ENCODE measurements at places on chromosomes 3 and 15.

DNA sequence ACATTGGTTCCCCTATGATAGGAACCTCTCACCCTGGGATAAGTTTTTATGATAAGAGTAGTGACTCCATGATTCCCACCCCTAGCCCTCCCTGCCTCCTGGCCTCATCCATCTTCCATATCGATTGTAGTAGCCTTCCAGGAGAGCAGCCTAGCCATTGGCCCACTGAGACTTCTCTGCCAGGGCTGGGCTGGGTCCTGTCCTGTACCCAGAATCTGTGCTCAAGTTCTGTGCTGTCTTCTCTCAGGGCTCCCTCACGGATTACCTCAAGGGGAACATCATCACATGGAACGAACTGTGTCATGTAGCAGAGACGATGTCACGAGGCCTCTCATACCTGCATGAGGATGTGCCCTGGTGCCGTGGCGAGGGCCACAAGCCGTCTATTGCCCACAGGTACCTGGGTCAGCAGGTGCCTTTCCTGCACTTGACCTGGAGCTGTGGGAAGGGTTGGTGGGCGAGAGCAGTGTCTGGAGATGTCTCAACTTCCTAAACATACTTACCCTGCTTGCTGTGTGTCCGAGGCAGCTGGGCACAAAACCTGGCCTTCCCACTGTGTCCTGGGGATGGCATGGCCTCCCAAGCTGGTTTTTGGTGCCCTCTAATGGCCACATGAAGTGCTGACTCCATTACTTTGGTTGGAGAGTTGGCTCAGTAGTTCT lies 16.6 kb upstream of the EXOG start:
- no peak for DNase-seq

- no peak for DNase-seq
Observed at GRCh38 chr15:91465696-91466095, 365.6 kb downstream of the SV2B start.

DNA sequence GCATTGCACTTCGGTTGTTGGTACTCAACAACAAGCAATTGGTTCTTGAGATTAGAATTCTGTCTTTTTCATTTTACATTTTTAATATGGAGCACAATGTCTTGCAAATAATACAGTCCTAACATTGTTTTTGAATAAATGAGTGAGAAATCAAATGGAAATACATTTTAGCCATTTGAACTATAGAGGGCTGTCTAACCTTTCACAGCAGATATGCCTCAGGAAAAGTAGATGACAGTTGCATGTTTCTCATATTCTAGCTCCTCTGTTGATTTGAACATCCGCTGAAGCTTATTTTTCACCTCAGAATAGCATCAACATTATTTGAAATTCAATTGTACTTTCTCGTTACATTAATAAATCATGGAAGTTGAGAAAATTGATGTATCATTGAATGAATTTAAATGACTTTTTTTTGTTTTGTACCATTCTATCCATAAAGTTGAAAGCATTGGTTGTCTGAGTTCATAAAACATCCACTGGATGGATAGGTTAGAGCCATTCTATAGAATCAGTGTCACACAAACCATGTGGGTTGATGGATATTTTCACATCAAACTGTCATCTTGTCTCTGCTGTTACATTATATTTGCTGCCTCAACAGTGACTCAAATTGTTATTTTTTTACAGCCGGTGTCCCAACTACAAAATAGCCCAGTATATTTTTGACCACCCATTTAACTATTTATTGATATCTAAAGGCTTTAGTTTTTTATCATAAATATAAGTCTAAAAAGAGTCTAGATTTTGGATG lies 928.3 kb downstream of the NSUN3 start:
- DNase-seq, result no peak

DNA sequence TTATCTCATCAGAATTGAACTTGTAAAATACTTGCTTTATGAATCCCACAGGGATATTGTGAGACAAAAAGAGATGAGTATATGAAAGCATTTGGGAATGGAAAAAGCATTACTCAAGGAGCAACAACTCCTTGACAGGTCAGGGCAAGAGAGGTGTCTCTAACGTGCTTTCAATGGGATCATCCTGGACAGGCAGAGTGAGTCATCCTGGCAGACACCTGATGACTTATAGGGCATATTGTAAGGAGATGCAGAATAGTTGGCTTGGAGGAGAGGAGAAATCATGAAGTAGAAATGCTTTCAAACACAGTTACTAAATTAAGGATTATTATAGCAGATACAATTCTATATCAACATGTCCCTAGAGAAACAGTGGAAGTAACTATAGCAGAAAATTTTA lies 71.9 kb upstream of the THSD4 start:
- DNase-seq, result no peak

Data from stimulated activated CD4-positive, alpha-beta T cell treated with anti-CD3 and anti-CD28 coated beads, Interleukin-4, amount 100 ng/mL, for 4 hours (primary cell).